ENCODE measurements at places on chromosomes 4 and X.

DNA sequence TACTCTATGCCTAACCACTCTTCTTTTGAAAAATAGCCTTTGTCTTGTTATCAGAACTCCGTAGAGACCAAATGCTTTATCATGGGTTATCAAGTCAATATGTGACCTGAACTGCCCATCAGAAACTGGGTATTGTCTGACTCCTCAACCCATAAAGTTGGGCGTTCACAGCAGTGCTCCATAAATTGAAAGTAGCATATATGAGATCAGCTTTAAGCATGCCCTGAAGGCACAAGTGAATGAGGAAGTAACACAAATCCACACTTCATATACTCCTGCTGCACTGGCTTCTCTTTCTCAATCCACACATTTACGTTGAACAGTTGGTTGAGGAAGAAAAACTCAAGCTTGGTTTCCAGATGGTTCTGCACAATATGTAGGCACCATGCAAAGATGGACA, 1106.0 kb downstream of the STIM2 start:
- DNase-seq, result no peak

GRCh38 chr4:70713453-70714078, 8.2 kb upstream of the RUFY3 start:
- DNase-seq, result no peak

DNA sequence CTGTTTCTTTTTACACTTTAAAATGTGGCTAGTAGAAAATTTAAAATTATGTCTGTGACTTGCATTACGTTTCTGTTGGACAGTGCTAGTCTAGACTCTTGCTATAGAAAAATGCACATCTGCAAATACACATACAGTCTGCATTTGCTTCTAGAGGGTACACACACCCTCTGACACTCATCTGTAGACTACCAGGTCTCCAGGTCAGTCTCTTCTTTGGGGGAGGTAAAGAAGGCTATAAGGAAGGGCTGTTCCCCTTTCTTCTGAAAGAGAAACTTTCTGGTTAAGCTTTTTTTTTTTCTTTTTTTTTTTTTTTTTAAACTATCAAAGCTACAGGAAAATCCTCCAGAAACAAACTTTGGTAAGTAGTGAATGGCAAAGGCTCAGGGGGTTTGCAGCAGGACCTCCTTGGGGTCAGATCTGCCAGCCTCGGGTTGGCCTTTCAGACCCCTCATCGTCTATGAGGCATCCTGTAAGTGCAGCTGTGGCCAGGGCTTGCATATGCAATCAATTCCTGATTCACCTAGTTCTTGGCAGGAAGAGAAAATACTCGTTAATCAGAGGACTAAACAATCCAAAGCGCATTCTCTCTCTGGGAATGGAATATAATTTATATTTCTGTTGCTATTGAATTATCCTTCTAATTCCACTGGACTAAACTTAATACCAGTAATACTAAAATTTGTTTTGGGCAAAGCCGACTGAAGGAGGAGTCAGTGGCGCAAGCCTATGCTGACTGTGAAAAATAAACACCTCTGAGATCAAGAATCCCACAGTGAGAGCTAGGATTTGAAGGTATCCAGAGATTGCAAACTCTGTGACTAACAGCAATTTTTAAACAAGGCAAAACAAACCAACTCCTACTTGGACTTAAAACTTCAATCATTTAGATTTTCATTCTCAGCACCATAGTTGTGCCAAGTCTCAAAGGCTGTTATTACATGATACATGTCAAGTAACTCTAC, 109.3 kb upstream of the TBC1D9 start:
- DNase-seq, result no peak

- no peak for DNase-seq
Observed at GRCh38 chrX:126982158-126982557, 162.6 kb downstream of the PRR32 start.

DNA sequence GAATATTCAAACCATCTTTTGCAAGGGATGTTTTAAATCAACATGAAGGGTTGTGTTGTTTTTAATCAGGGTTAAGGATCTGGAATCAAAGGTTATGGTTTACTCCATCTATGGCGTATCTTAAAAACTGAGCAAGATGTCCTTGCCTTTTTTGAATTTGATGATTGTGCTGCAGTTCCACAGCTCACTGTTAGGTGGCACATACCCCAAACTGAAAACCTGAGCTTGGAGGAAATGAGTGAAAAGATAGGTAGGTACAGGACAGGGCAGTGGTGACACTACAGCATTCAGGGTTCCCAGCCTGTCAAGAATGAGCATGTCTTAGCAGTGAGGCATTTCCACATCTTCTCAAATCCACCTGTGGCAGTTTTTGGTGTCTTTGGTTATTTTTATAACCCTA, 13.1 kb upstream of the EOLA1 start:
- no peak for DNase-seq

- DNase-seq, result no peak
Observed at GRCh38 chrX:87846956-87847355, 329.4 kb downstream of the KLHL4 start.

DNA sequence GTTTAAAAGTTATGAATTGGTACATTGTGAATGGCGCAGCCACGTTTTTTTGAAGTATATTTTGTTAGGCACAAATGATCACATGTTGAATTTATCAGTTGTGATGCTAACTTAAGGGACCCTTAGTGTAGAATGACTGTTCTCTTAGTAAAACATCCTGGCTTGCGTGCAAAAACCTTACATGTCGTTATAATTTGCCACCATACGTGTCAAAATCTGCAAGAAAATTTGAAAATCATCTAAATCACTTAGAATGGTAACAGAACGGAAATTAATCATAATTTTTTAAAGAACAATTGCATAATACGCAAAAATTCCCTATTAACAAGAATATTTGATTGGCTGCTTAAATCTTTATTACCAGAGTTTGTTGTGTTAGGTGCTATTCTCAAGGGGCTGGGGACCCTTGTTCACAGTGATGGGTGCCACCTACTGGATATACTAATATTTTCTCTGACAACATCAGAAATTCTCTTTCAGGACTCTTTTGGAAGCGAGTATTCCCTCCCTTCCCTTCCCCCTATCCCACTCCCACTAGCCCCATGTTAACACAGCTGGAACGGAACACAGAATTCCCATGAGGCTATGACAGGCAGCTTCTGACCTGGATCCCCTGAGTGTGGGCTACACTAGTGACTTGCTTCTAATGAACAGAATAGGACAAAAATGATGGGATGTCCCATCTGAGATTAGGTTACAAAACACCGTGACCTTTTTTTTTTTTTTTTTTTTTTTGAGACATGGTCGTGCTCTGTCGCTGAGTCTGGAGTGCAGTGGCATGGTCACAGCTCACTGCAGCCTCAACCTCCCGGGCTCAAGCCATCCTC, 71.8 kb downstream of the SUPT20HL2 start:
- DNase-seq, result no peak

Data from activated CD8-positive, alpha-beta memory T cell treated with anti-CD3 and anti-CD28 coated beads, Interleukin-2, amount 50 U/mL, for 48 hours (primary cell).